ENCODE measurements at places on chromosomes 7 and 10. TPM values are rescaled to one million over a fixed set of nuclear protein-coding genes. Genes with fewer than 3 reads are reported as not detected.

The GPRIN2 gene
- 0.42 TPM for total RNA-seq

The PNLIPRP1 gene
- not detected for total RNA-seq

The RBM20 gene
- total RNA-seq, result 17.0 TPM

The TAS2R41 gene
- not detected for total RNA-seq

The ADARB2 gene
- not detected for total RNA-seq

The FXYD4 gene
- not detected for total RNA-seq

The HOXA7 gene
- 0.09 TPM for total RNA-seq

GRCh38 chr7:43143918-43144589 lies 31.6 kb downstream of the HECW1 start:
- no peaks in the 10 kb centered on the region for H3K27me3 ChIP-seq
- peaks cover 8% of the 10 kb centered on the region for H3K4me1 ChIP-seq
- H3K27ac ChIP-seq, result no peak overlapping the region
- no peak overlapping the region for H3K4me3 ChIP-seq
- DNase-seq, result no peak
- no peaks in the 10 kb centered on the region for H3K36me3 ChIP-seq

GRCh38 chr10:76080991-76081390 lies 649.6 kb downstream of the LRMDA start:
- H3K4me3 ChIP-seq, result no peak overlapping the region
- no peak overlapping the region for H3K27ac ChIP-seq
- no peak for DNase-seq
- no peaks in the 10 kb centered on the region for H3K36me3 ChIP-seq
- H3K4me1 ChIP-seq, result no peaks in the 10 kb centered on the region

DNA sequence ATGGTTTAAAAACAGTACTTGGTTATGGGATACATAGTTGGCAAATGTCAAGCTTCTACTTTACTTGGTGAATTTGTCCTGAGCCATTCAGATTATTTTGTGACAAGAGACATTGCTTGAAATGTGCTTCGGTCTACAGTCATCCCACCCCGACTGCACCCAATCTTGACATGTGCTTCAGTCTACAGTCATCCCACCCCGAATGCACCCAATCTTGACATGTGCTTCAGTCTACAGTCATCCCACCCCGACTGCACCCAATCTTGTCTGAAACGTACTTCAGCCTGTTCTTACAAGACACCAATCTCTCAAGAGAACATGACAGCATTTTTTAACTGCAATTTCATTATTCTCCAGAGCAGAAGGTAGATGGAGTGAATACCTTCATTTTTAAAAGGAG lies 47.8 kb downstream of the PRKCQ start:
- no peak for DNase-seq
- H3K4me1 ChIP-seq, result no peaks in the 10 kb centered on the region
- no peak overlapping the region for H3K4me3 ChIP-seq
- no peak overlapping the region for H3K27ac ChIP-seq
- H3K27me3 ChIP-seq, result peaks cover 17% of the 10 kb centered on the region

- no peaks in the 10 kb centered on the region for H3K27me3 ChIP-seq
- H3K36me3 ChIP-seq, result no peaks in the 10 kb centered on the region
Measured at GRCh38 chr7:30795161-30795948, 24.1 kb downstream of the MINDY4 start.

DNA sequence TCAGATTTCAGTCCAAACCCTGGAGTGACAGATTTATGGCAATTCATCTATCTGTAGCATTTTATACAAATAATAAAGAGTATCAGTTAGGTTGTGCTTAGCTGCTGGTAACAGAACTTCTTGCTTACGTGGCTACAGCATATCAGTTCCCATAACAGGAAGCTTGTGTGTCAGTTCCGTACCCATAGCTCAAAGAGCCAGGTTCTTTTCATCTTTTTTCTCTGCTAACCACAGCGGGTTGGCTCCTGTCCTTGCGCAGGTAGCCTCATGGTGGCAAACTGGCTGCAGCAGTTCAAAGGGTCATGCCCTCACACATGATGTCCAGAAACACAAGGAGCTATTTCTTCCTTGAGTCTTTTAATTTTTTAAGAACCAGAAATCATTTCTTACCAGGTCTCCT lies 1041.8 kb downstream of the GATA3 start:
- H3K4me3 ChIP-seq, result no peak overlapping the region
- no peaks in the 10 kb centered on the region for H3K4me1 ChIP-seq
- no peaks in the 10 kb centered on the region for H3K27me3 ChIP-seq
- DNase-seq, result no peak
- H3K27ac ChIP-seq, result no peak overlapping the region

GRCh38 chr10:17838080-17838648 lies 29.0 kb downstream of the MRC1 start:
- H3K36me3 ChIP-seq, result no peaks in the 10 kb centered on the region
- no peak overlapping the region for H3K27ac ChIP-seq
- no peaks in the 10 kb centered on the region for H3K27me3 ChIP-seq
- no peak overlapping the region for H3K4me3 ChIP-seq
- DNase-seq, result no peak

- no peaks in the 10 kb centered on the region for H3K36me3 ChIP-seq
- no peaks in the 10 kb centered on the region for H3K27me3 ChIP-seq
- no peak for DNase-seq
- H3K4me1 ChIP-seq, result no peaks in the 10 kb centered on the region
- H3K27ac ChIP-seq, result no peak overlapping the region
- H3K4me3 ChIP-seq, result no peak overlapping the region
Measured at GRCh38 chr7:70608229-70608628, 523.7 kb upstream of the GALNT17 start.

GRCh38 chr10:47262606-47263533 lies 37.1 kb upstream of the GDF10 start:
- DNase-seq, result no peak
- no peak overlapping the region for H3K27ac ChIP-seq
- peaks cover 28% of the 10 kb centered on the region for H3K4me1 ChIP-seq
- no peaks in the 10 kb centered on the region for H3K36me3 ChIP-seq

- H3K4me1 ChIP-seq, result peaks cover 13% of the 10 kb centered on the region
- no peaks in the 10 kb centered on the region for H3K36me3 ChIP-seq
- DNase-seq, result no peak
- H3K27me3 ChIP-seq, result no peaks in the 10 kb centered on the region
Measured at GRCh38 chr7:80775482-80775881, 137.0 kb downstream of the CD36 start.

DNA sequence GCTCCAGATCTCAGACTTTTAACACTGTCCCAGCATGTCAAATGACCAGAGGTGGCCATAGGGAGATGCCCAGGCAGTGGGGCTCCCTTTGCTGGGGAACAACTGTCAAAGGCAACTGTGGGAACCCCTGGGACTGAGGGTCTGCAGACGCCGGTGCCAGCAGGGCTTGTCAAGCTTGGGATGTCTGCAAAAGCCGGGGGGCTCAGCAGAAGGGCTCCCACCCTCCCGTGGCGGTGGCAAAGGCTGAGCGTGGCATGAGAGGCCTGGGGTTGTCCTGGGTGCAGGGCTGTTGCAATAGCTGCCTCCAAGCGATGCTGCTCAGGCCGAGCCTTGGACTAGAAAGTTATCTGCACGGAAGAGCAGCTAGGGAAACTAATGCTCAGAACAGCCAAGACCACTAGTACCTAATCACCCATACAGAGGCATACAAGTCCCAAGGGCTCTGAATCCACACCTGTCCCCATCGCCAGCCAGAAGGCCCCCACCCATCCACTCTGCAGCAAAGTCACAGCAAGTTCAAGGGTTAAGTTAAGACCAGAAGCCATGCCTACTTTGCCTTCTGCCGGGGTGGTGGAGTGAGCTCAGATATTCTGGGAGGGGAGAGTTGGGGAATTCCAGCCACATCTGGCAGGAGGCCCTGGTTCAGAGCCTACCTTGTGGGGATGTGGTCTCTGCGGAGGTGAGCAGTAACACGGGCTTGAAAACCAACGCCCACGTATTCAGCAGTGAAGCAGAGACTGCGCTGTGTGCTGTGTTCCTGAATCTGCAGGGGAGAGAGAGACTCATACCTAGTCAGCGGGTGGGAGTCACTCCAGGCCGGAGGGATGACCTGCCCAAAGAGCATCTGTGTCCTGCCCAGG lies 4.6 kb downstream of the SH2B2 start:
- H3K36me3 ChIP-seq, result peaks cover 81% of the 10 kb centered on the region
- H3K27ac ChIP-seq, result no peak overlapping the region
- H3K4me3 ChIP-seq, result no peak overlapping the region
- no peaks in the 10 kb centered on the region for H3K27me3 ChIP-seq

- no peaks in the 10 kb centered on the region for H3K36me3 ChIP-seq
- peaks cover 3% of the 10 kb centered on the region for H3K27me3 ChIP-seq
- peaks cover 19% of the 10 kb centered on the region for H3K4me1 ChIP-seq
- DNase-seq, result no peak
- no peak overlapping the region for H3K27ac ChIP-seq
Measured at GRCh38 chr7:37901890-37902524, 14.6 kb downstream of the SFRP4 start.

- no peaks in the 10 kb centered on the region for H3K36me3 ChIP-seq
- no peak for DNase-seq
- no peaks in the 10 kb centered on the region for H3K27me3 ChIP-seq
- no peak overlapping the region for H3K27ac ChIP-seq
- H3K4me1 ChIP-seq, result no peaks in the 10 kb centered on the region
Measured at GRCh38 chr10:120593693-120594092, 136.7 kb downstream of the PLPP4 start.
